ENCODE measurements at places on chromosomes 7 and 10.

DNA sequence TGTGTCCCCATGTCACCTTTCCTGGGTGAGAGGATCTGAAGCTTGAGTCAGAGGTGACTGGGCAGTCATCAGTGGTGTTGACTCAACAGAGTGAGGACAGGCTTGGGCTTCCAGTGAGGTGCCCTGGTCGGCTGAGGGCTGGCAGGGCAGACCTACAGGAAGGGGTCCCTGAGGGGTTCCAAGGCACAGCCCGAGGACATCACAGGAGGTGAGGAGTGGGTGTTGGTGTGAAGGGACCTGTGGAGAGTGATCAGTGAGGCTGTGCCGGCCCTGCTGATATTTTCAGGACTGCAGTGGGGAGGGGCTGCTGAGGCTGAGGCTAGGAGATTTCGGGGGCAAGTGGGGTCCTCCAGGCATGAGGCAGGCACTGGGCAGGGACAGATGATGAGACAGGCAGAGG, 545.5 kb downstream of the TCERG1L start:
- no peak for DNase-seq

GRCh38 chr10:50382576-50383023, 131.3 kb upstream of the ASAH2 start:
- DNase-seq: no peak

DNA sequence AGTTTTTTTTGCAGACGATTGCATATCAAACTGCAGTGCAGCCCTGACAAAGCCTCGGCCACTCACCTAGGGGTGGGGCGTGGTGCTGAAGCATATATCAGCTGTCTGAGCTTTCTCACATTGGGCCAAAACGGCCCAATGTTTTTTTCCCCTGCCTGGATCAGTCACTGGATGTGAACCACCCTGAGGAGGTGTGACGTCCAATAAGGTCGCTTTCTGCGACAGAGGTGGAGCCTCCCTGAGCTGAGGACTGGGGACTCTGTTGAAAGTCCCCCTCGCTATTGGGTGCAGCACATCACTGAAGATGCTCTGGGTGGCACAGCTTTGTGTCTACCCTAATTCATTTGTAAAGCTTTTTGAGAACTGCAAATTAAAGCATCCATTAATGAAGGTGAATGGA, 60.9 kb downstream of the SEM1 start:
- no peak for DNase-seq

DNA sequence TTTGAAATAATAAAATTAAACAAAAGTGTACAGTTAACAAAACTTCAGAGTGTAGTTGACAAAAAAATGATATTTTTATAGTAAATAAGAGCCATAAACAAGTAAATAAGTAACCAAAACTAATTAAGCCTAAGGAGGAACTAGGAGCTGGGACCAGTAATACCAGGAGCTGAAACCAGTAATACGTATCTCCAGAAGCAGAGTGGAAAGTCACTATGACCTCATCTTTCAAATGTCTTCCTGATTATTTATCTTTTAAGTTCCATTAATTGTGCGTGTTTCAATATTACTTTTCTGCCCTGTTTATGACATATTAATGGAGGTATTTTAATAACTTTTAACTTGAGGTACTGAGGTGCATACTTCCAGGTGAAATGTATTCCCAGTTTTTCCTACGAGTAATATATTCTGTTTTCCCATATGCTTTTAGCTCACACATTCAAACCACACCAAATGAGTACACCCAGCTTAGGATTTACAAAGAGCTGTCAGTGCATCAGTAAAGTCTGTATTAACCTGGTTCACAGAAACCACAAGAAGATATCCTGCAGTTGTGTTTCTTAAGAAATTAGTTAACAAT, 283.7 kb upstream of the HGF start:
- no peak for DNase-seq

DNA sequence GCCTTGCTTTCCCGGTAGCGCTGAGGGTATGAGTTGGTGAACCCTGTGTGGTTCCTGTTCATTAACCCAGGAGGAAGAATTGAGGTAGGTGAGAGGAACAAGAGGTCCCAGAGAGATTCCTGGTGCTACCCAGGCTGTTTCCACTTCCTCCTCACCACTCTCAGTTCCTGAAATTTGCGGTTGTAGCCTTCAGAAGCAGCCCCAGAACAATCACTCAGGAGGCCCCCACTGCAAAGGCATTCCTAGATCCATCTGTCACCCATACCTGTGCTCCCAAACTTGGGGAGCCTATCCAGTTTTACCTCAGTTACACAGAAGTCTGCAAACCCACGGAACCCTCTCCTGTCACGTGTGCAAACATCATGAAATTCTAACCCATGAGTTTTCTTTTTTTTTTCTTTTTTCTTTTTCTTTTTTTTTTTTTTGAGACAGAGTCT, 9.0 kb upstream of the PIP4K2A start:
- DNase-seq: no peak
